K562 (cell line): ENCODE measurements at places on chromosomes 11 and 22.

GRCh38 chr22:32618441-32619140, 144.0 kb downstream of the FBXO7 start:
- no peak for DNase-seq

- DNase-seq, result no peak
Measured at GRCh38 chr11:27526535-27526934, 20.0 kb upstream of the LIN7C start.

GRCh38 chr11:87924125-87924524, 251.1 kb downstream of the RAB38 start:
- no peak for DNase-seq

- DNase-seq, result no peak
Measured at GRCh38 chr11:128551611-128552335, 35.6 kb downstream of the ETS1 start.

DNA sequence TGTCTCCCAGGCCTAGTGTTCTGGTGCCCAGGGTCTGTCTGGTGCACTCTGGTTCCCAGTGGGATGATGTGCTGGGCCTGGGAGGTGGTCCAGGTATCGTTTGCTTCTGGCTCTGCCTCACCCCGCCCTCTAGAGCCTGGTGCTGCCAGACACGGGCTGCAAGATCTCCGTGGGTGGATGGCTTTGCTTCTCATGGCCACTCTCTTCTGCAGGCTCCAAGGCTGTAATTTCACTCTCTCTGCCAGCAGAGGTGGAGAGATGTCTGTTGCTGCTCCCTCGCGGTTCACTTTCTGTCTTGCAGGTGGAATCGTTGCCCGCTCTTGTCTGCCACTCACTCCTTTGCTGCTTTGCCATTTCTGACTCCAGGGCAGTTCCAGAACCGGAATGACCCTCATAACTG, 13.4 kb downstream of the NADSYN1 start:
- DNase-seq, result no peak

- no peak for DNase-seq
Measured at GRCh38 chr22:44622679-44623078, 79.3 kb upstream of the PRR5 start.

- peak; percentile 88 for DNase-seq
Measured at GRCh38 chr22:43007519-43008102, 7.3 kb downstream of the PACSIN2 start.

DNA sequence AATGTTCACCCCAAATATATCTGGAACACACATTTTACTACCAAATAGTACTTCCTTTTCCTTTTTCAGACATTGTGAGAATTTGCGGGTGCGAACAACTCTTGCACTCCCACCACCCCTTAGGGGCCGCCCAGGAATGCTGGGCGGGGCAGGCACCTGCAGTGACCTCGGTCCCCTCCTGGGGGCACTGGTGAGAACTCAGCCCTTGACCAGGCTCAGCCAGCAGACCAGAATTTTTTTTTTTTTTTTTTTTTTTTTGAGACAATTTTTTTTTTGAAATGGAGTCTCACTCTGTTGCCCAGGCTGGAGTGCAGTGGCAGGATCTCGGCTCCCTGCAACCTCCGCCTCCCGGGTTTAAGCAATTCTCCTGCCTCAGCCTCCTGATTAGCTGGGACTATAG, 75.8 kb downstream of the ARHGAP8 start:
- peak; percentile 75 for DNase-seq

DNA sequence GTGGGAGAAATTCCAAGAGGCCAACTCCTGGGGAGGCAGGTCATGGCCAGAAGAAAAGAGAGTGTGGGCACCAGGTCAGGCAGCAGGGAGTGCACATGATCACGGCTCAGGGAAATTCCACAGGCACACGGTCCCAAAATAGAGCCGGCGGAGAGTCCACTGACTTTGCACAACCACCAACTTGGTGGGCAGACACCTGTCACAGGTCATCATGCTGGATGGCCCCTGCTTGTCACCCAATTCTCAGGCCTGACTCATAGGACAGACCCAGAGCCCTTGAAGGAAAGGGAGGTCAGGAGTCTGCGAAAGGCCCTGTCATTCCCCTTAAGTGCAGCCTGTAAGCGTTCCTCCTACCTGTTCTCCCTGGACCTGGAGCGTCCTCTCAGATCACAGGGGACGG, 15.8 kb downstream of the APOL2 start:
- DNase-seq, result no peak
